Stimulated activated CD4-positive, alpha-beta T cell treated with anti-CD3 and anti-CD28 coated beads, Interleukin-12 subunit alpha, Interleukin-12 subunit beta, amount 100 ng/mL, for 48 hours (primary cell): ENCODE measurements at places on chromosomes 1 and 21.

GRCh38 chr21:33278721-33279120 lies 12.6 kb downstream of the IL10RB start:
- no peak for DNase-seq

DNA sequence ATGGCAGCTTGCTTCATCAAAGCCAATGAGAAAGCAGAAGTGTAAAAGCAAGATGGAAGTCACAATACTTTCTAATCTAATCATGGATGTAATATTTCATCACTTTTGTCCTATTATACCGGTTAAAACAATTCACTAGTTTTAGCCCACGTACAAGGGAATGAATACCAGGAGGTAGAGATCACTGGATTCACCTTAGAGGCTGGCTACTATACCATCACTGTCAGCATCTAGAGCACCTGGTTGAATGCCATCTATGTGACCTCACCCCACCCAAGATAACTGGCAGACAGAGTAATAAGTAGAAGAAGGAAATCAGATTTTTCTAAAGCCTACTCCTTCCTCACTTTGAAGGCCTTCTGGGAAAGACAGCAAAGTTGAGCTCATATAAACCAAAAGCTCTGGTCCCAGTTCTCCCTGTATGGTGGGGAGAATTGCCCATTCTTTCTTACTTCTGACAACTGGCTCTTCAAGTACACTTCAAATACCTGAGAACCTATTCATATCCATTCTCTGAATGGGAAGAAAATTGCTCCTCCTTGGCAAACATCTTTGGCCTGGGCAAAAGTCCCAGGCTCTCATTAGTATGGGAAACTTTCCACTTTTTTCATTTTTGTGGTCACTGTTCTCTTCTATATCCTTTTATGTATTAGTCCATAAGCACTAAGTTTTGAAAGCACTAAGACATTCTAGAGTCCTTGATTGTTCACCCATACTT lies 24.8 kb downstream of the HSD3B1 start:
- no peak for DNase-seq

GRCh38 chr1:90339811-90340210 lies 344.9 kb downstream of the ZNF326 start:
- no peak for DNase-seq

GRCh38 chr1:65942476-65942875 lies 149.8 kb downstream of the PDE4B start:
- DNase-seq: no peak

DNA sequence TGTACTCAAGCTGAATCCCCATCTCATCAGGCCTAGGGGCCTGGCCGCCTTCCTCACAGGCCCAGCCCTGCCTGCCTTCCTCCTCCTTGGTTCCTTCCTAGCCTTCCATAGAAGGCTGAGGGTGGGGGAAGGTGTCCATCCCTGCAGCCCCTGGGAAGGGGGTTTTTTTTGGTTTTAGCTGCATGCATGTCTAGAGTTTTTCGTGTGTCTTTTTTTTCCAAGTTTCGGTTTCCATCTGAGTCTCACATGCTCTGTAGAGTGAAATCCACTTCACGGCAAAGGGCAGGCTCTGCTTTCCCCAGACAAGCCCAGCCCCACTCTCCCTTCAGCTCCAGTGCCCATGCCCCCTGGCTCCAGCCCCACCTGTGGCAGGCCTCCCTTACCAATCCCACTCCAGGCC lies 32.1 kb downstream of the GRHL3 start:
- DNase-seq: no peak

DNA sequence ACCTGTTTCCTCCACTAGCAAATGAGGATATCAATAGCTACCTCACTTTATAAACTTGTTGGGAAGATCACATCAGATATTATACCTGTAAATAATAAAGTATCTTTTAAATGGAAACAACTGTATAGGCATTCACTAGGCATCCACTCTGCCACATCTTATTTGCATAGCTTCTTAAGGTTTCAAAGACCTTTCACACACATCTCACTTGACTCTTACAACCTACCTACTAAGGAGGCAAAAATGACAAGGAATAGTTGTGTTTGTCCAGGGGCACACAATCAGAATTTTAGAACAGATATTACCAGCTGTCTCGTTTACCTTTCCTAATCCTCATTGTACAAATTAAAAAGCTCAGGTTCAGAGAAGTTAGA lies 51.5 kb downstream of the VANGL2 start:
- DNase-seq: no peak
